SJSA1 (cell line): ENCODE measurements at places on chromosomes 7 and 10. TPM values are rescaled to one million over a fixed set of nuclear protein-coding genes. Genes with fewer than 3 reads are reported as not detected.

Gene FRA10AC1
- 7.5 and 8.0 TPM in 2 replicates for total RNA-seq

- H3K36me3 ChIP-seq = no peaks in the 10 kb centered on the region; the same call in 1 of the 2 replicates
- no peaks in the 10 kb centered on the region for H3K4me1 ChIP-seq
- H3K27ac ChIP-seq = no peak overlapping the region
Measured at GRCh38 chr7:105638902-105639495, 57.7 kb upstream of the EFCAB10 start.

DNA sequence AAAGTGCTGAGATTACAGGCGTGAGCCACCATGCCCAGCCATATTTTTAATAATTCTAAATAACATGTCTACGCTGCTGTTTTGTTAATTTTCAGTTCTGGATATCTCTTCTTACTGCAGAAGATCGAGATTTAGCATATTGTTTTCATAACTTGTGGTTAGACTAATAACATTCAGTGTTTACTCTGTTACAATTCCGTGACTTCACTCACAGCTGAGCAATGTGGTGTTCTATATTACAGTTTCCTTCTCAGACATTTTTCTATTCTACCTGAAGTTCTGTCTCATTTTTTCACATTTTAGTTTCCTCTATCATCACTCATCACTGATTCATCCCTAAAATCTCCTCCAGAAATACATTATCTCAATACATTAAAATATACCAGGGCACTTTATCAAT, 10.9 kb downstream of the RNF32 start:
- DNase-seq = no peak
- no peaks in the 10 kb centered on the region for H3K27me3 ChIP-seq
- no peaks in the 10 kb centered on the region for H3K36me3 ChIP-seq
- no peaks in the 10 kb centered on the region for H3K4me1 ChIP-seq
- H3K27ac ChIP-seq = no peak overlapping the region

Gene MYO3A
- not detected in 2 replicates for total RNA-seq

- DNase-seq = no peak
- H3K27me3 ChIP-seq = no peaks in the 10 kb centered on the region; the same call in 1 of the 2 replicates
- H3K4me1 ChIP-seq = no peaks in the 10 kb centered on the region
- no peaks in the 10 kb centered on the region for H3K36me3 ChIP-seq
- no peak overlapping the region for H3K27ac ChIP-seq
Measured at GRCh38 chr7:93651603-93652159, 77.2 kb upstream of the CALCR start.

Gene AKAP9
- total RNA-seq = 23.1 and 28.7 TPM in 2 replicates

GRCh38 chr7:142796501-142797390, 26.0 kb downstream of the PRSS2 start:
- DNase-seq = no peak
- H3K36me3 ChIP-seq = no peaks in the 10 kb centered on the region
- H3K4me1 ChIP-seq = no peaks in the 10 kb centered on the region
- H3K4me3 ChIP-seq = no peak overlapping the region
- H3K27me3 ChIP-seq = peaks cover 67% of the 10 kb centered on the region

Gene NKX6-2
- total RNA-seq = not detected in 2 replicates

- DNase-seq = no peak
- no peak overlapping the region for H3K27ac ChIP-seq
- no peaks in the 10 kb centered on the region for H3K36me3 ChIP-seq
- no peaks in the 10 kb centered on the region for H3K4me1 ChIP-seq
- no peaks in the 10 kb centered on the region for H3K27me3 ChIP-seq
Measured at GRCh38 chr10:109696462-109696861, 226.8 kb downstream of the XPNPEP1 start.

Gene KEL
- 1.1 and 5.1 TPM in 2 replicates for total RNA-seq

- no peak overlapping the region for H3K27ac ChIP-seq
- no peaks in the 10 kb centered on the region for H3K27me3 ChIP-seq
- peaks cover 10% of the 10 kb centered on the region for H3K4me1 ChIP-seq
- H3K36me3 ChIP-seq = no peaks in the 10 kb centered on the region
Measured at GRCh38 chr10:32795598-32796183, 162.3 kb downstream of the ITGB1 start.

DNA sequence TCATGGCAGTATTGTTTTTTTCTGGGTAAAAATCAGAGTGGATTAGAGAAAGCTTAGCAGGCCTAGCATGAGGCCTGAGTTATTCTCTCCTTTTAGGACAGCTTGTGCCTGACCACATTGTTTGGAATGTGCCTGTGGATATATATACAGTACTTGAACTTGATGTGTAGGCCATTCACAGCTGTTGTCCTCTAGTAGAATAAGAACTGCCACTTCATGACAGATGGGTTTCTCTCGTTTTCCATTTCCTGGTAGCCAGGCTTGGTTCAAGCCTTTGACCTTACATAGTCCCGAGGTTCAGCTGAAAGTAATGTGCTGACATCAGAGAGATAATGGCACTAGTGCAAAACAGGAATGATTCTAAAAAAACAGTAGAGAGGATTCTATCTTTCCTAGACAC, 473.9 kb downstream of the AUTS2 start:
- H3K27ac ChIP-seq = no peak overlapping the region
- no peak overlapping the region for H3K4me3 ChIP-seq
- no peaks in the 10 kb centered on the region for H3K36me3 ChIP-seq
- no peaks in the 10 kb centered on the region for H3K27me3 ChIP-seq
- no peaks in the 10 kb centered on the region for H3K4me1 ChIP-seq

Gene ZNF716
- total RNA-seq = not detected in 2 replicates

DNA sequence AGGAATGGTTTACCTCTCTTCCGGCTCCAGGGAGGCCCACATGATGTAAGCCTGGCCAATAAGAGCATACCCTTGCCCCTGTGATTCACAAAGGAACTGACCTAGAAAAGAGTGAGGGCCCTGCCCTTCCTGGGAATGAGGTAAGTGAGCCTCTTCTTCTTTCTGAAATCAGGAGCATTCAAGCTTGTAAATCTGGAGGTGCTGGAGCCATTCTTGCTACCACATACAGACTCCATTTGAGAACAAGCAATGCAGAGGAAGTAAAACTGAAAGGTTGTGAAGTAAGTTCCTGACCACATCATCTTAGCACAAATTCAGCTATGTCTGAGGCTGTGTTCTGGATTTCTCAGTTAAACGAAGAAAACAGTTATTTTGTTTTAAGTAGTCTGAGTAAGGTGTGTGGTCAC, 132.2 kb downstream of the CD36 start:
- H3K4me3 ChIP-seq = no peak overlapping the region
- H3K27me3 ChIP-seq = no peaks in the 10 kb centered on the region
- no peaks in the 10 kb centered on the region for H3K36me3 ChIP-seq

GRCh38 chr7:105452085-105452484, 63.4 kb upstream of the SRPK2 start:
- no peaks in the 10 kb centered on the region for H3K36me3 ChIP-seq
- no peak overlapping the region for H3K27ac ChIP-seq
- H3K4me3 ChIP-seq = no peak overlapping the region
- DNase-seq = no peak

DNA sequence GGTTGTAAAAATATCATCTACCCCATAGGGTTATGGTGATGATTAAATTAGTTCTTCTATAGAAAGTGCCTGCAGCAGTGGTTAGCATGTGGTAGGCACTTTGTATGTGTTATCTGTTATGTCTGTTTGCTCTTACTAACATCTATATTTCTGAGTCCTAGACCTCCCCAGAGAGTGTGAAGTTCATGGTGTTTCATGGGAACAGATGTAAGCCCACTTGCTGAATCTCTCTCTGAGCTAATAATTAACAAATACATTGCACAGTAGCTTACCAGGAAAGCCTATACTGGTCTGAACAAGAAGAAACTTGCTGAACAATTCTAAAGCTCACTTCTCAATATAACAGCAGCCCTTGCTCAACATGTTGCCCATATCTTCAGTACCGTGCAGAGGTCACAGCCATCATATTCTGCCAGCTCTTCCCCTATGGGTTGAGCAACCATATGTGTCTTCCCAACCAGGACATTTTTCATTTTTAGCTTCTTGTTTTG, 100.1 kb downstream of the NPSR1 start:
- H3K27ac ChIP-seq = no peak overlapping the region
- H3K36me3 ChIP-seq = no peaks in the 10 kb centered on the region
- H3K4me1 ChIP-seq = no peaks in the 10 kb centered on the region; the same call in 1 of the 2 replicates
- no peak overlapping the region for H3K4me3 ChIP-seq
- no peak for DNase-seq
